ENCODE measurements at places on chromosomes 6 and 20.

DNA sequence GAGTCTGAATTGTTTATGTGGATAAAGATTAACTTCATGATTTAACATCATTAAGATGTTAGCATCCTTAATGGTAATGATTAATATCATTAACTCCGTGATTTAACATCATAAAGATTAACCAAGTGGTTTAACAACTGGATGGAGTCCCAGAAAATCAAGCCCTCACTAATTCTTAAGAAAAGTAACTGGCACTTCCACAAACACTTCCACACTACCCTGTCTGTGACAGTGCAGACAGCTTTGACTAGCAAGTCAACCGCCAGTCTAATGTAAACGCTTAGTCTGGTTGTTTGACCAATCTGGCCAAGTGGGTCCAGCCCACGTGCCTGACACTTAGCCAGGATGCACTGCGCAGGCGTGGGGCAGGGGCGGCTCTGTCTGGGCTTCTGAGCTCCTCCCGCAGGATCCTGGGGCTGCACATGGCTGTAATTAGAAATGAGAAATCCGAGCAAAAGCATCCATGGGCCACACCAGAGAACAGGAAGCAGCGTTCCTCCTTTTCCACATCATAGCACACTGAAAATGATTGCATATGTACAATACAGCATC lies 424.2 kb downstream of the FOXA2 start:
- no peak for DNase-seq

GRCh38 chr6:154951345-154952200 lies 43.5 kb upstream of the TIAM2 start:
- no peak for DNase-seq

DNA sequence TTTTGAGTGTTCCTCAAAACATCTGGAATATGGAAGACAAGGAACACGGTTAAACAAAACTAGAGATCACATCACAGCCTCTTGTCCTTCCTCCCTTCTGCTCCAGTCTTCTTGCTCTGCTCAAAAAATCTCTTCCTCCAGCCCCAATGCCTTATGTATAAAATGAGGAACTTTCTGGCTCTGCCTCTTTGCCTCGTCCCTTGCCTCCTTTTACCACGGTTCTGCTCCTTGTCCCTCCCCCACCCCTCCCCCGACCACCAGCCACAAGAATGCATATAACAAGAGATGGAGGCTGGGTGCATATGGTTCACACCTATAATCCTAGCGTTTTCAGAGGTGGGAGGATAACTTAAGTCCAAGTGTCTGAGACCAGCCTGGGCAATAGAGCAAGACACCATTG lies 43.6 kb downstream of the PLAGL2 start:
- DNase-seq: no peak

- DNase-seq: no peak
These were observed 699.7 kb downstream of the DOK5 start for GRCh38 chr20:55175081-55175480.

GRCh38 chr20:58584051-58584824 lies 66.8 kb upstream of the STX16 start:
- DNase-seq: no peak

GRCh38 chr6:111938710-111939109 lies 65.5 kb upstream of the FYN start:
- no peak for DNase-seq

DNA sequence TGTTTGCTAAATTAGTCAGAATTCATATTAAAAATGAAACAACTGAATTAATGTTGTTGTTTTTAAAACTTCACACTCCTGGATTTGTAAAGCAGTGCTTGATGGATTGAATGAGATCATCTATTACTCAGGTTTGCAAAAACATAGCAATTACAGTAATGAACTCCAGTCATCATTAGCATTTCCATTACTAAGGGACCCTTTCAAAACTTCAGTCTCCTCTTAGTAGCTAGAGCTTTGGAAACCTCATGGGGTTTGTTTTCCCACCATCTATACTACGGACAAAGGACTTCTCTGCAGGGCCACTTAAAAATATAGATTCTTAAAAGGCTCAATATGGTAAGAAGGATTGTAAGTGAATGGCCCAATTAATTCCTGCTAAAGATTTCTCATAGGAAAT lies 209.9 kb upstream of the PRND start:
- DNase-seq: no peak

GRCh38 chr6:72476646-72477045 lies 145.2 kb upstream of the KCNQ5 start:
- no peak for DNase-seq

DNA sequence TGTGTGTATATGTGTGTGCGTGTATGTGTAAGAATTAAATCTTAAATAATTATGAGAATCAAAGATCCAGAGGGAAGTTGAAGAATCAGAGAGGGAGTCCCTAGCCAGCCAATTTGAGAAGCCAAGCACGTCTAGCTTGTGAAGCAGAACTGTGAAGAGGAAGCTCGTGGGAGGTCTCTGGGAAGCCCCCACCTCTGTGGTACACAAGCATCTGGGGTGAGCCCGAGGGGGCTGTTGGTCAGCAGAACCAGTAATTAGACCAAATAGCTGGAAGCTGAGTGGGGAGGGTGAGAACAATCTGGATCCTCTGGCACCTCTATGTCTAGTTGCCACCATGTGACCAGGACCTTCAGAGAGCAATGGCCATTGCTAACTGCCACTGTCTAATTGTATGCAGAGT lies 310.0 kb upstream of the PRND start:
- no peak for DNase-seq

DNA sequence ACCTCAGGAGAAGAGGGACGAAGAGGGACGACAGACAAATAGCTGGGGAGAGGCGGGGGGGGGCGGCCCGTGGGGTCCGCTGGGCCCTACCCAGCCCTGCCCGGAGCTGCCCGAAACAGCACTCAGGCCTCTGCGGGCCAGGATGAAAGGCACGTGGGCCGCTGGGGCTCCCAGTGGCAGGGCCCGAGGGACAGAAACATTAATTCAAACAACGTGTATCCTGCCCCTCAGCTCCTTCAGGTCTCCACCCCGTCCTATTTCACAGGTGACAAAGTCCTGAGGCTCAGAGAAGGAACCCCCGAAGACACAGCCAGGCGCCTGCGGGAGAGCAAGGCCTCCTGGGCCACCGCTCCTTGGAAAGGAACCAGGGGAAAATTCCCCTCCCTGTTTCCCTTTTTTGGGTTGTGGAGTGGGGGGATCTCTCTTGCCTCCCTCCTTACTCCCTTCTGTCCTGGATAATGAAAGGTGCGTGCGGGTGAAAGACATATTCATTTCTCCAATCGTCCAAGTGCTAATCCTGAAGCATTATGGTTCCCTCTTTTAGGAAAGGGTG lies 93.3 kb downstream of the RNASET2 start:
- DNase-seq: no peak

DNA sequence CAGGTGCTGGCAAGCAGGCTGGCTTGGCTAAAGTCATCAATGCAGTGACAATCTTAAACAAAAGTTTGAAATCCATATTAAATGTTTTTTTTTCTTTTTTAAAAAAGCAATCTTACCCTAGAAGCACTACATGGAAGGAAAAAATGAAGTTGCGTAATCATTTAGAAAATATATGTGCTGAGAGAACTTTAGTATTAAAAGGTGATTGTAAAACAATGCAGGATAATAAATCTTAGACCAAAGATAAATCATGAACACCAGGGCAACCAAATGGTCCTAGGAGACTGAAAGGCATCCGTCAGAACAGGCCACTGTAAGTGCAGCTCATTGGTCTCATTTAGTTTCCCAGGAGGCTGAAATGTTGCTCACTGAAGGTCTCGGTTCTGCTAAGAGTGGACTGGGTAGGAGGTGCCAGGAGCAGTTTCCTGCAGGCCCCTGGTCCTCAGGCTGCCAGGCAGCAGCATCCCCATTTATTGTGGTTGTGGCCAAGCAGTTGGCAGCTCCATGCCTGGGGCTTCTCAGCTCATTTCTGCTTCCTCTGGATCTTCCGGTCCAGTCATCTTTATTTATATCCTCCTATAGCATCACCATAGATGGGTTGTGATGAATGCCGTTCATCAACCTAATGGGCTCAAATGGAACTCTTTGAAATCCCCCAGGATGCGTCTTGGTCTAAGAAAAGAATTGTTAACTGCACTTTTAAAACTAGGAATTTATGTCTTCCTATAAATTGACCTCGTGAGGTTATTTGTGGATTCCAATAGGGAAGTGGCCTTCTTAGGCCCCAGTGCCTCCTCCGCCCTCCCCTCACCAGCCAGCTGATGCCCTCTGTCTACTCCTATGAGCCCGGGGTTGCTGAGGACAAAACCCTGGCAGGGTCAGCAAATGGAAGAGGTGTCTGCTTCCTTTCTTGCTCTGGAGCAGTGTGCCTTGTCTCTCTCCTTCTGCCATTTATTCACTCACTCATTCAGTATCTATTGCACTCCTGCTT lies 269.0 kb downstream of the UST start:
- DNase-seq: no peak

GRCh38 chr6:112311950-112312547 lies 35.1 kb upstream of the RFPL4B start:
- no peak for DNase-seq

DNA sequence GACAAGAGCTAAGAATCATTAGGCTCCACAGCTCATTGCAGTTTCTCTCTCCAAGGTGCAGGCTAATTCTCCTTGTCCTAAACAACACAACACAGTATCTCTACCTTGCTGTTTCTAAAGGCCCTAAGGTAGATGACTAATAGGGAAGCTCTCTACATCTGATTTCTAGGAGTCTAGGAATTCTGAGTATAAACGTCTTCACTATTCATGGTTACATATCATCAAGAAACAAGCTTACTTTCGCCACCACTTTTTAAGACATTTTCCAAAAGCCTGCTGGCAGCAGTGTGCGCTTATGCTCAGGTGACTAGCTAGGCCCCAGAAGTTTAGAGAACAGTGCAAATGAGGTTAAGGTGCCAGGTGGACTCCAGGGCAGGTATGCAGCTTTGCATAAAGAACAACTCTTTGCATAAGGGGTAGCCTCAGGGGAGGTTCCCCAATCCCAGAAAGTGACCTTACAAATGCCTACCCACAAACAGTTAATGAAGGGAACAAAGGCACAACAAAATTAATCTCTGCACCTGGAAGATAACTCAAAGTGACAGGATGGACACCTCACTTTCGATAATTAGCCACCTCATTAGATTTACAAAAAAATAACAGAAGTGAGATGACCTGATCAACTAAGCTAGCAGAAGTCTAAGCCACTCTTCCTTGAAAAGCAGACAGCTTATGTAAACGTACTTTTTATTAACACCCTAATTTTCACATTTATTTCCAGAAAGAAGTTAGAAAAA lies 20.1 kb downstream of the B4GALT5 start:
- DNase-seq: no peak

- no peak for DNase-seq
These were observed 320.6 kb downstream of the QKI start for GRCh38 chr6:163735076-163735475.

DNA sequence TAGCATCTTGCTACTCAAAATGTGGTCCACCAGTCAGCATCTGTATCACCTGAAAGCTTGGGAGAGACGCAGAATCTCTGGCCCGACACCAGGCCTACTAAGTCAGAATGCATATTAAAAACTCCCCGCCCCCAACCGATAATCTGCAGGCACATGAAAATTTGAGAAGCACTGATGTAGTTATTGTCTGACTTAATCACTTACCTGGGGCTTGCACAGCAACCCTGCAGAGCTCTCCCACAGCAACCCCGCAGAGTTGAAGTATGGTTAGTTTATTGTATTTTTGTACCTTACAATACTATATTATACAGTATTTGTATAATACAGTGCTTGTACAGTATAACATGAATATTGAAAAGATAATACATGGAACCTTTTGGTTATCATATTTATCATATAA lies 53.7 kb downstream of the KLHL31 start:
- DNase-seq: no peak

DNA sequence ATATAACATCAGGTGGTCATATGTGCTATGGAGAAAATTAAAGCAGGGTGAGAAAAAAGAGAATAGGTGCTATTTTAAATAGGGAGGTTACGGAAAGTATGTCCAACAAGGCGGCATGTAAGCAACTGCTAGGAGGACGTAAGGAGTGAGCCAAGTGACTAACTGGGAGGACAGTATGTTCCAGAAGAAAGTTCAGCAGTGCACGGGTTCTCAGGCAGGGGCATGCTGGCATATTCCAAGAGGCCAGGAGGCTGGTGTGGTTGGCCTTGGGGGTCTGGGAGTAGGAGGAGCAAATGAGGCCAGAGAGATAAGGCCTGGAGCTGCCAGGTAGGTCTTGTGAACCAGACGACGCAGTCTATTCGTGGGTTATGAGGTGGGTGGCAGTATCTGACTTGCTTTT lies 112.4 kb downstream of the ARMC2 start:
- no peak for DNase-seq

DNA sequence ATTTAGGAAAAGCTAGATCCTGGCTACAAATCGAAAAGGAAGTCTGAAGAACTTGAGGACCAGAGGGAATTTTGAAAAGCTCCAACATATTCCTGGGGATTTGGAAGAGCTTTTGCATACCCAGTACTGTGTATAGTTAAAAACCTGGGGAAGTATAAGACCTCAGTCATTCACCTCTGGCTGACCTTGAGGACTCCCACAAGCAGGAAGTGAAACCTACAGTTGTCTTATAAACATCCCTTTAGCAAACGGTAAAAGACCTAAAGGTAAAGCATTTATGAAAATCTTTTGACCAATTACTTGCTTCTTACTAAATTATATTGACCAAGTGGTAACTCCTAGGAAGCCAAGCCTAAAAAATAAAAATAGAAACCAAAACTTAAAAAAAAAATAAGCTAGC lies 175.0 kb downstream of the HAO1 start:
- DNase-seq: no peak

DNA sequence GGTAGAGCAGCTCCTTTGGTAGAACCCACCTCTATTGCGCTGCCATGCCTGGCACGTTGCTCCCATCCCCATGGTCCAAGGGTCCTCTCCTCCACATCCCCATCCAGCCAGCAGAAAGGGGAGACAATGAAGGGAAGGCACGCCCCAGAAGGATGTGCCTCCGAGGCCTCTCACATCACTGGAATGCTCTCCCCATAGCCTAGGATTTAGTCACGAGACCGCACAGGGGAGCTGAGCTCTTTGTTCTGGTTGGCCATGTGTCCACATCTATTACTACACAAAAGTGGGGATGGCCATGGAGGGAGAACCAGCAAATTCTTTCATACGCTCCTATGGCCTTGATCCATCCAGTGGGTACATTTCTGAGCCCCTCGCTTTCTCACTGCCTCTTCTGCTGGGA lies 60.5 kb upstream of the SALL4 start:
- DNase-seq: no peak

GRCh38 chr6:36774331-36774730 lies 64.9 kb downstream of the CPNE5 start:
- DNase-seq: no peak

DNA sequence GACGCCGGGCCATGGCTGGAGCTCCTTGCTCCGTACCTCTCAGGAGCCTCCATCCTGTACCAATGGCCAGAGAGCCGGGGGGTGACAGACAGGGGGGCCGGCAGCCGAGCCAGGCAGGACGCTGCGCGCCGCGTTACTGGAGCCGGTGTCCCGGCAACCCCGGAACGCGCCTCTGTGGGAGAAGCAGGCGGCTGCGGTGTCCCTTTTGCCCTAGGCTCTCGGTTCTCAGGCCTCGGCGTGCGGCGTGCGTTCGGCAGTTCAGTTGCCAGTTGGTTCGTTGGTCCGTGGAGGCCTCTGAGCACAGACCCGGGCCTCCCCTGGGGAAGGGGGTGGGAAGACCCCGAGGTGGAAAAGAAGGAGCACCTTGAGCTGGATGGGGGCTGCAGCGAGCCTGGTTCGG lies at the start of gene SPATS1:
SPATS1 (plus strand) TSS at position 162 of the 400 bp plus-strand sequence. CDS start 446 bp downstream, outside the sequence.
- DNase-seq: no peak

- DNase-seq: no peak
These were observed 646 bp downstream of the RPS6KA2 start for GRCh38 chr6:166626177-166627032.

All from stimulated activated CD8-positive, alpha-beta memory T cell treated with anti-CD3 and anti-CD28 coated beads, Interleukin-7, amount 100 ng/mL, for 1 hour (primary cell).